ENCODE measurements at places on chromosomes 4 and X.

DNA sequence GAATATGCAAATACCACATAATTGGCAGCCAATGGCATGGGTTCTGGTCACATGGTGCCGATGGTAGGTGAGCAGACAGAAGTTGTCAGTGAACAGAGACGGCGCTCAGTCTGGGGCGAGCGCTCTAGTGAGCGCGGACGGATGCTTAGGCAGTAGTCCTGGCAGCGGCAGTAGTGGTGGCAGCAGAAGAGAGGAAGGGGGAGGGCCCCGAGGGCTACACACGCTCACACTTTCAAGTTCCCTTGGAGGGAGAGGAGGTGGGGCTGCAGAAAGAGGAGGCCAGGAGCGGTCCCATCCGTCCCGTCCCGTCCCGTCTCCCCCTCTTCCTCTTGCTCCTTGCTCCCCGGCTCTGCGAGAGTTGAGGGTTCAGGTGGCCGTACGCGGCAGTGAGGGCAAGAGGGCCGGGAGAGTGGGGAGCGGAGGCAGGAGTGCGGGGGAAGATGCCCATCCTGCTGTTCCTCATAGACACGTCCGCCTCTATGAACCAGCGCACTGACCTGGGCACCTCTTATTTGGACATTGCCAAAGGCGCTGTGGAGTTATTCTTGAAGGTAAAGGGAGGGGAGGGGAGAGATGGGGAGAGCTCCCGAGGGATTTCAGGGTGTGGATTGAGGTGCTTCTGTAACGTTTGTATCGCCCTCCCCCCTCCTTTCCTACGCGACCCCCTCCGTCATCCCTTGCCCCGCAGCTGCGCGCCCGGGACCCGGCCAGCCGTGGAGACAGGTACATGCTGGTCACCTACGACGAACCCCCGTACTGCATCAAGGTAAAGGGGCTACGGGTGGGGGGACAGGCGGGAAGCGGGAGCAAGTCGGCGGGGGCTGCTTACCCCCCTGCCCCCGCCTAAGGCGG lies at the start of gene INTS6L:
Gene INTS6L, plus strand, starts transcription at position 108 of the 852 bp plus-strand sequence. Its CDS starts 333 bp downstream, at position 441.
- peak; percentile 88 for DNase-seq

- DNase-seq = no peak
Observed at GRCh38 chrX:96417695-96418094, 266.9 kb upstream of the DIAPH2 start.

GRCh38 chr4:52925531-52925968 lies 63.4 kb downstream of the RASL11B start:
- DNase-seq = no peak

- no peak for DNase-seq
Observed at GRCh38 chr4:31964685-31965084, 1244.5 kb downstream of the PCDH7 start.

DNA sequence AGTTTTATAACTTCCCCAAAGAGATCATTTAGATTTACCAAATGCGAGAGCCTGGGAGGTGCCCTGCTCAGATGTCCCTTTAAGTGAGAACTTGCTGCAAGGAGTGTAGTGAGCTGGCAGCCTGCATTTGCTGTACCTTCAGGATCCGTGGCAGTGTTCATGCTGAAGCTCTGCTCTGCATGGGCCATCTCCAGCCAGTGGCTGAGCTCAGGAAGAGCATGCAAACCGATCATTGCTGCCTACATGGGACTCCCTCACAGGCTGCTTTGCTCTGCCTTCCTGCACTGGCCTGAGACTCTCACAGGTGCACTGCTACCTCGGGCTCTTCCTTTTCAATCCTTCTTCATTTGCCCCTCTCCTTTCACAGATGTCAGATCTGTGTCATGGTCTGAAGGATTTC lies 152.0 kb upstream of the SFRP2 start:
- DNase-seq = no peak

- DNase-seq = peak; percentile 64
Observed at GRCh38 chr4:27154706-27155105, 294.1 kb downstream of the STIM2 start.

DNA sequence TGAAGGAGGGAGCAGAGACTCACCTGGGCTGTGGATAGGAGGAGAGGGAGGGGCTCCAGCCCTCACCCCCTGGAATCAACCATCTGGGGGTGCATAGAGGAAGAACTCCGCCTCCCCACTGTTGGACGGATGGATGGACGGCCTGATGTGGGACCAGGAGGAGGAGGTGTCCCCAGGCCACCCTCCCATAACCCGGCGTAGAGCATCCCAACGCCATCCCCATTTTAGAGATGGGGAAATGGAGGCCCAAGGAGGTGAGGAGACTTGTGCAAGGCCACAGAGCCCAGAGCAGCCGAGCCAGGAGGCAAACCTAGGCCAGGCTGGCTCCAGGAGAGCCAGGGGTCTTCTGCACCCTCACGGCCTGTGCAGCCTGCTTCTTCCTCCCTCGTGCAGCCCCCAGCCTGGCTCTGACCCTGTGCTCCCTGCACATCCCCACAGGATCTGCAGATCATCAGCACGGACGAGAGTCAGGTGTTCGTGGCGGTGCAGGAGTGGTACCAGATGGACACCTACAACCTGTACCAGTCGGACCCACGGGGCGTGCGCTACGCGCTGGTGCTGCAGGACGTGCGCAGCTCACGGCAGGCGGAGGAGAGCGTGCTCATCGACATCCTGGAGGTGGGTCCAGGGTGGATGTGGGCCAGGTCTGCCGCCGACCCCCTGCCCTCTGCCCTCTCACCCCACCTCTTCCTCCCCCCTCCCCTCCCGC lies 241.0 kb upstream of the PSAPL1 start:
- no peak for DNase-seq

DNA sequence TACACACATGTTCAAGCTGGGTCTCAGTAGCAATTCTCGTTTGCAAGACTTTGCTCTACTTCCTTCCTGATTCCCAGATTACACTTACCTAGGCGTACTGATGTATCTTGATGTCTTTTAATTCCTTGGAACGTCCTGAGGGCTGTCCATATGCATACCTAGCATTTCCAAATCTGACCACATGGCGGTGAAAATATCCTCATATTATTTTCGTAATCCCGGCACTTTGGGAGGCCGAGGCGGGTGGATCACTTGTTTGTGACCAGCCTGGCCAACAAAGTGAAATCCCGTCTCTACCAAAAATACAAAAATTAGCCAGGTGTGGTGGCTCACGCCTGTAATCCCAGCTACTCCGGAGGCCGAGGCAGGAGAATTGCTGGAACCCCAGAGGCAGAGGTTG lies 1786.3 kb upstream of the TENM3 start:
- DNase-seq = no peak

- DNase-seq = no peak
Observed at GRCh38 chr4:25030277-25031076, at the start of gene LGI2. Gene LGI2 (minus strand): TSS chr4:25030946. CDS start chr4:25030693, 253 bp downstream.

- no peak for DNase-seq
Observed at GRCh38 chr4:118367361-118367760, 14.6 kb upstream of the PRSS12 start.

Measured in GDM1 (cell line).